Gastroesophageal sphincter (tissue), 4 donors: ENCODE measurements at places on chromosomes 1 and 21.

DNA sequence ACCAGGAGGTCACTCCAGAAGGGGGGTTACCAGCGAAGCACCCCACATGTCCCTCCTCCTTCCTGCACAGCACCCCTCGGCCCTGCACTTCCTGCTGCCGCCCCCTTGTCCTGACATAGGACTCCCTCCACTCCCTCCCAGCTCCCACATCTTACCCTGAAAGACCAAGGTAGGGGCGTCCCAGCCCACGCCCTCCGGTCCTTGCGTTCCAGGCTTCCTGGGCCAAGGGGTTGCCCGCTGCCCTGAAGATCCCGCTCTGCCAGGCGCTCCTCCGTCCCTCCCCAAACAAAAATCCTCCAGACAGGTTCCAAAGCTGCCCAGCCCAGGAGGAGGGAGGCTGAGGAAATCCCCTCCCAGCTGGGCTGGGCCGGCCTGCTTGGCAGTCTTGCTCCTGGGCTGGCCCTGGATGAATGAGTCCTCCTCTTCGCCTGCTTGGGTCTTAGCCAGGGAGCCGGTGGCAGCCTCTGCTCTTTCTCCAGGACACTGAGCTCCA is at the start of gene RHBDL2:
Gene RHBDL2, minus strand, starts transcription at position 304 of the 493 bp plus-strand sequence. CDS start 22,618 bp downstream, outside the sequence.
- ATAC-seq: peak; percentile 71

- peak; percentile 31 for ATAC-seq
Observed at GRCh38 chr1:6033986-6034749, 11.5 kb upstream of the KCNAB2 start.

GRCh38 chr1:112444269-112444668 is 48.3 kb downstream of the CTTNBP2NL start:
- ATAC-seq: no peak

GRCh38 chr1:213362598-213362997 is 311.6 kb downstream of the RPS6KC1 start:
- ATAC-seq: no peak

DNA sequence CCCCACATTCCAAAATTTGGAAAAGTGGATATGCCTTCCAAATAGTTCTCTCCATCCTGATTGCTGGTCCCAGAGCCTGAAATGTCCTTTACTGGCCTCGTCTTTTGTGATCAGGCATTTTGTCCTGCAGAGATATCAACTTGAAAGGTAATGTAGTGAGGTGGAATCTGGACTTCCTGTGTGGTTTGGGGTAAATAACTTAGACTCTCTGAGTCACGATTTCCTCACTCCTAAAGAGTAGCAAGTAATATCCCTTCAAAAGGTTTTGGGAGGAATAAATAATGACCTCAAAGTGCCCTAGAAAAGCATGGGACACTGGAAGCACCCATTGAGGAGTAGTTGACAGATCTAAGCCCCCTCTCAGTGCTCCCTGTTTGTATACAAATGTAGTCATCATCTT is 426.6 kb downstream of the OMA1 start:
- ATAC-seq: no peak

DNA sequence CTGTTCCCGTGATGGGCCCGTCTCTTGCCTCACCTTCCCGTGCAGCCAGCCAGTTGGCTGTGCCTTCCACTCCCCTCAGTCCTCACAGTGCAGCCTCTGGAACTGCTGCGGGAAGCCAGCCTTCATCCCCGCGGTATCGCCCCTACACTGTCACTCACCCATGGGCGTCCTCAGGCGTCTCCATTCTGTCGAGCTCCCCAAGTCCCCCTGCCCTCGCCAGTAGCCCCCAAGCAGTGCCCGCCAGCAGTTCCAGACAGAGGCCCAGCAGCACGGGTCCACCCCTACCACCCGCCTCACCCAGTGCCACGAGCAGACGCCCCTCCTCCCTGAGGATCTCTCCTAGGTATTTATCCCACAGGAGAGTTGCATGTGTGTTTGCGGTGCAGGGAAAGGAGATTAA is 73.5 kb downstream of the UBE4B start:
- no peak for ATAC-seq
